ENCODE measurements at places on chromosomes 5 and 9.

DNA sequence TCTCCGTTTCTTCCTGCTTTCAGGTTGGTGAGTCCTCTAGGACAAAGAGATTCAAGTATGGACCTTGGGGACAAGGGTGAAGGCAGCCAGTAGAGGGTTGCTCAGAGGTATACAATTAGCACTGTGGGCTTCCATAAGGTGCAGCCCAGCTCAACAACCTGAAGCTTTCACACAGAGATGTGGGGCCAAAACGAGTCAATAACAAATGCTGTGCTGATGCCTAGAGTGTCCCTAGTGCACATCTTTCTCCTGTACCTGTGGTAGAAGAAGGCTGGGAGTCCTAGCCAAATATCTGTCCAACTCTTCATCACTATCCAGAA is 20.7 kb upstream of the MLANA start:
- DNase-seq = no peak

- DNase-seq = no peak
Measured at GRCh38 chr5:137037848-137038247, 461.3 kb downstream of the SPOCK1 start.

DNA sequence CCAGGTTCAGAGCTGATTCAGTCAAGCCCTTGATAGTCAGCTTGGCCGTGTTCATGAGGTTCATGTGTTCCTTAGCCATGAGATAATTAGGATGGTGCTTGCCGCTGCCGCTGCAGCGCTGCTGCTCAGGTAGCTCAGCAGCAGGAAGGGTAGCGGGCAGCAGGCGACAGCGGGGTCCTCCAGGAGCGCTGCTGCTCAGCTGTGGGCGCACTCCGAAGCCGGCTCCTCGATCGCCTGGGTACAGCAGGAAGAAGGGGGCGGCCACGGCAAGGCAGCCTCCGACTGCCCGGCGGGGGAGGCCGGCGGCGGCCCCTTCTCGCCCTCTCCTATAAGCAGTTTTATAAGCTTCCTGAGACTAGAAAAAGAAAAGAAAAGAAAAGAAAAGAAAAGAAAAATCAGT is 1253.6 kb downstream of the EFNA5 start:
- no peak for DNase-seq

GRCh38 chr5:161306351-161306995 is 240.1 kb downstream of the GABRB2 start:
- no peak for DNase-seq

DNA sequence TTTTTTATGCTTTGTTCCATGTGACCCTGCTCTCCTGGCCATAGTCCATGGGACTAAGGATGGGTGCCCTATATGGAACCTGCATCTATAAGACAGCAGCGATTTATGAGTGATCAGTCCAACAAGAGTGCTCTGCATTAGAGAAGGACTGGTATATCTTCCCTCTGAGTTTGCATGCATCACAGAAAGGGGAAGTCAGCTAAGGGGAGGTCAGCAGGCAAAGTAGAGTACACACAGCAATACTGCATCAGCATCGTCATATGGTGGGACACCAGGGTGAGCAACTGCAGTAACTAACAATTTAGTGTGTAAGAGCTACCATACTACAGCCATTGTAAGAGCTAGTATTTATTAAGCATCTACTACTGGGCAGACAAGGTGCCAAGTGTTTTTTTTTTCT is 311.3 kb downstream of the NDUFS4 start:
- peak; percentile 64 for DNase-seq

DNA sequence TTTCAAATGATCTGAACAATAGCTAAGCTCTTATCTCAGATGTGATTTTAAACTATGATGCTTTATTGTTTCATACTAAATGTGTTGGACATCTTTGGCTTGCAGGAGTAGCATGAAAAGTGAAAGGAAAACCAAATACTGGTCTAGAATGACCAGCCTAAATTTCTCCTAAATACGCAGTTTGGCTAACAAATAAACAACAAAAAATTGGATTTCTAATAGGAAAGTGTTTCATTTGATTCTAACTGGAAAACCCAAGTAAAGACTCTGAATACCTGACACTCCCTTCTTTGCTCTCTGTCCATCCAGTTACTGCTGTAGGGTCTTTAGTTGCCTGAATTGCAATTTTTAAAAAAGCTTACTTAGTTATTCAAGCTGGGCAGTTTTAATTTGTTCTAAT is 111.7 kb upstream of the ACOT12 start:
- DNase-seq = no peak

DNA sequence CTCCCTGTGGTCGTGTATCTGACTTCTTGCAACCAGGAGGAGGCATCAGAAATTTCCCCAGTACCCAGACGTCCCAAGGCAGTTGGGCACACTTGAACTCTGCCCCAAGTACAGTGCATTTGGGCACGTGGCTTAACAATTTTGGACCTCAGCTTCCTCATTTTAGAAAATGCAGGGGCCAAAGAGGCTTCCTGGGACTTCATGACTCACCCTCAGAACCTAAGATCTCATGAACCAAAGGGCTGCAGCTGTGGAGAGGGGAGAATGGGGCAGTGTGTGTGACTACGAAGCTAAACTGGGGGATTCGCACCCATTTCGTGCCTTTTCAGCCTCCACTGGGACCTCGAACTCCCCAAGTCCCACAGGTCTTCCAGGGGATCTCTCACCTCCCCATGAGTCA is 59.2 kb downstream of the SYK start:
- peak; percentile 98 for DNase-seq

- DNase-seq = no peak
Measured at GRCh38 chr9:90568667-90569066, 74.0 kb downstream of the DIRAS2 start.

DNA sequence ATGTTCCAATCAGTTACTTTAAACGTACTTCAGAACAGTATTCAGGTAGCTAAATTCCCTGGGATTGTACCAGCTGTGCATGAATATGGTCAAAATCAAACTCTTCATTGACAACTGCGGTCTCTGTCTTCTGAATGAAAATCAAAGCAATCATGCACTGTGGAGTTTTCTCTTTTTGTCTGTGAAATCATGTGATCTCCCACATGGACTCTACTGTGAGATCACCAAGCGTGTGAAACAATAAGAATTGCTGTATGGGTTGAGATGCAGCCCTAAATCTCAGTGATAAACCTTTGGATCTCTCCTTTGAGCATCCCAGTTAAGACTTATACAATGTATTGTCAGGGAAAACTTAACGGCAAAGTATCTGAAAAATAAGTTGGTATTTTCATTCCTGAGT is 6.1 kb downstream of the NRG2 start:
- DNase-seq = no peak

GRCh38 chr5:107459605-107460004 is 211.1 kb downstream of the EFNA5 start:
- DNase-seq = no peak

DNA sequence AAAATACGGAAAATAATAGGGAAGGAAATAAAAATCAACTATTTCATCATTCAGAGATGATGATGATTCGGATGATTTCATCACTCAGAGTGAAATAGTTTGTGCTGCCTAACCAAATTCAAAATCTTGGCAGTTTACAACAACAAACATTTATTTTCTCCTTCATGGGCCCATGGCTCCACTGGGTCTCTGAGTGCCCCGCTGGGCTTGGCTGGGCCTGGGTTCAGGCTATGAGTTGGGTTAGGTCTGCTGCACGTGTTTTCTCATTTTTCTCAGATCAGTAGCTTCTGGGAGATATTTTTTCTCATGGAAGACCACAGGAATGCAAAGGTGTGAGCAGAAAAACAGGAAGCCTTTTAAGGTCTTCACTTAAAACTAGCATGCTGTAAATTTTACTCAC is 24.0 kb upstream of the F2RL1 start:
- no peak for DNase-seq

DNA sequence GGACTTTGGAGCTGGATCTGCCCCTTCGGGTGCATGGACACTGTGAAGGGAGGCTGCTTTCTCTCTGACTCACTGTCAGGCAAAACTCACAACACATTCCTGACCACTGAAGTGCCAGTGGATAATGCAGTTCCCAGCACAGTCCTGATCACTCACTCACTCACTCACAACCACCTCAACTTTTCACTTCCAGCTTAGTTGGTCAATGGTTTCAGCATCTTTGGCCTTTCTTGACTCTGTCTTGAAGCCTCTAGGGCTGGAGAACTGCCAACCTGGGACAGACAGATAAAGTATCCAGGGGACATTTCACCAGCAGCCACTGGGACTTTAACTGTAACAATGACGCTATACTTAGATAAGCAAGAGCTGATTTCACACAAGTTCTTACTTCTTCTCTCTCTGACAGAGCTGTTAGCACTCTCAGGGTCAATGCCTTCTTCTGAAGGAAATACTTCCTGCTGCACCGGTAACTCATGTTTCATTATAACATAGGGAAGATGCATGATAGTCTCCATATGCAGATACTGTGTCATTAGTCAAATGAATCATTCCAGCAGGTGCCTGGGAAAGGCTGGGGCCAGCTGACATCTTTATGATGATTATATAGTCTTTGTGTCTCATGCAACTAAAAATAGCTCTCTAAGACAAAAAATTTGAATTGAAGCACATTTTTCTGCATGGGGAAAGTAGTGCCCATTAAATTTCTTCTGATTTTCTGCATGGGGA is 499.0 kb downstream of the SEMA5A start:
- DNase-seq = no peak

DNA sequence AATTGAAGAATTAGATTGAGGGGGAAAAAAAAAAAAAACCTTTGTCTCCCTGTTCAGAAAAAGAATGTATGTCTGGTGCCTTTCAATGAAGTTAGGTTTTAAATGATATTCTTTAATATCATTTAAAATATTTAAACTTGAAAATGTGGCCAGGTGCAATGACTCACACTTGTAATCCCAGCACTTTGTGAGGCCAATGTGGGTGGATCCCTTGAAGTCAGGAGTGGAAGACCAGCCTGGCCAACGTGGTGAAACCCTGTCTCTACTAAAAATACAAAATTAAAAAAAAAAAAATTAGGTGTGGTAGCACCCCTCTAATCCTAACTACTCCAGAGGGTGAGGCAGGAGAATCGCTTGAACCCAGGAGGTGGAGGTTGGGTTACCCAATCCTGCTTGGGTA is 111.1 kb upstream of the RASA1 start:
- no peak for DNase-seq

DNA sequence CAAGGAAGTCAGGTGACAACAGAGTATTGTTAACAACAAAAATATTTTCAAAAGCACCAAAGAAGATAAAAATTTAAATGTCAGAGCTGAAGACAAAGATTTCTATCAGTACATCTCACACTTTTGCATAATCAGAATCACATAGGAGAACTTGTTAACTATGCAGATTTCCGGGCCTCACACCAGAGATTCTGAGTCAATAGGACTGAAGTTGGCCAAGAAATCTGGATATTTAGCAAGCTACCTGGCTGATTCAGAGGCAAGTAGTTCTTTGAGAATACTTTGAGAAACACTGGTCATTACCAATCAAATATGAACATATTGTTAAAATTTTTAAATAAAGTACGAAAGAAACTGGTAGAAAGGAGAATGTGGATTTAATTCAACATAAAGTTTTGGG is 80.5 kb upstream of the GLIS3 start:
- DNase-seq = no peak

GRCh38 chr5:178295589-178295988 is 63.0 kb upstream of the PHYKPL start:
- no peak for DNase-seq

Data from MV-4-11 (cell line).